ENCODE measurements at places on chromosomes 5 and 9.

- DNase-seq = no peak
Measured at GRCh38 chr9:129358621-129359154, 180.6 kb upstream of the IER5L start.

GRCh38 chr5:58075907-58076306, 384.0 kb downstream of the PLK2 start:
- DNase-seq = no peak

DNA sequence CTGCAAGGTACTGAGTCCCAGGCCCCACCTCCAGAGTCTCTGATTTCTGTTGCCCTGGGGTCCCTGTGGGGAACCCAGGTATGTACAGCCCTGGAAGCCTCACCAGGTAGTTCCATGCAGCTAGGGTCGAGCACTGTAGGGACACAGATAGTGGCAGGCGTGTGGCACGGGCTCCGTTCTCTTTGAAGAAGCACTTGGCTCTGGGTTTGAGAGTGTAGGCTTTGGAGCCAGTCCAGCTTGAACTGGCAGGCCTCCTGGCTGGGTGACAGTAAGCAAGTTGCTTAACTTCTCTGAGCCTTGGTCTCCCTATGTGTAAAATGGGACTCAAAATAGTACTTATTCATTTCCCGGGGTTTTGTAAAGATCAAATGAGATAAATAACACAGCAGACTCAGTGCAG, 5.6 kb downstream of the OLFM1 start:
- no peak for DNase-seq

DNA sequence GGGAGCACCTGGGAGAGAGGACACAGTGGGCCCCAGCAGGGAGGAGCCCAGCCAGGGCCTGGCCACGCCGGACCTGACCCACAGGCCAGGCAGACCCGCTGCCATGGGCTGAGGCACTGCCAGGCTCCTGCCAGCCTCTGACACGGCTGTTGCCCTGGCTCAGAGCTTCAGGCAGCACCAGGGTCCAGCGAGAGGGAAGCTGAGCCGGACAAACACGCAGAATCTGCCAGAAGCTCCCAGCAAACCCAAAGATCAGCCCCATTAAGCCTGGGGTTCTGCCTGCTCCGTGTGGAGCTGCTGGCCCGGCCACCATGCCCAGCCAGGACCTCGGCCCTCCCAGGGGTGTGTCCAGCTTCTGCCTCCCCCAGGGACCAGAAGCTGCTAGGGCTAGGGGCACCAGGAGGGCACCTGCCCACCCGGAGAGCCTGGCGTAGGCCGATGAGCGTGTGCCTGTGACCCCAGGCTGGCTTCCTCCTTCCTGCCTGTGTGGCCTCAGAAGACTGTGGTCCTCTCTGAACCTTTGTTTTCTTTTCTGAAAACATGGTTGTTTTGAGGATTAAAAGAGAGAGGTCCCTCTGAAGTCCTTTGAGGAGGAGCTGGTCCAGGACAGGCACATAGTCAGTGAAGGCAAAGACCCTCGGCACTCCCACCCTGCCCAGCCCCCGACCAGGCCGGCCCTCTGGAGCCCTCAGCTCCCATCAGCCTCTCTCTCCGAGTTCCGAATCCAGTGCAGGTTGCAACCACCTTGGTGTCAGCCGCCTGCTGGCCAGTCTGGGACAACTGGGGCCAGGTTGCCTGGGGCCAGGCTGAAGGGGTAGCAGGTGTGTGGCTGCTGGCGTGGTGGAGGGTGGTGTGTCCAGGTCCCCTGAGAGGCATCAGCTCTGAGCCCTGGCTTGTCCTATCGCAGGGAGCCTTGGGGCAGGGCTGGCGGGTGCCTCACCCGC, 39.6 kb downstream of the KCNT1 start:
- no peak for DNase-seq

DNA sequence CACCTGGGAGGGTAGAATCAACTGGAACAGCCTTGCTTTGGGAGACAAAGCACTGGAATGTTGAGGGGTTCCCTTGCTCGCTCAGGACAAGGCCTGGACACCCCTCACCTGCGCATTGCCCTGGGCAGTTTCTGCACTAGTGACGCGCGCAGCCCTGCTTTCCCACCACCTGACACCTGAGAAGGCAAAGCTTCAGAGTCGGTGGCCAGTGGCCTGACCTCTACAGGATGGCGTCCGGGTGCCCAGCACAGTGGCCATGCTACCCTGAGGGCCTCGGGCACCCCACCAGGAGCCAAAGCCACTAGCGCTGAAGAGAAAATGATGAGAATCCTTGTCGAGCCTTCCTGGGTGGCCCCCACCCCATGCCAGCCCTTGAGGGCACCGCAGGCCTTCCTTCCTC, 161.3 kb downstream of the OLFM1 start:
- DNase-seq = no peak

GRCh38 chr5:119270960-119271757, 84.7 kb upstream of the TNFAIP8 start:
- no peak for DNase-seq

- no peak for DNase-seq
Measured at GRCh38 chr9:88801214-88801796, 190.0 kb upstream of the S1PR3 start.

DNA sequence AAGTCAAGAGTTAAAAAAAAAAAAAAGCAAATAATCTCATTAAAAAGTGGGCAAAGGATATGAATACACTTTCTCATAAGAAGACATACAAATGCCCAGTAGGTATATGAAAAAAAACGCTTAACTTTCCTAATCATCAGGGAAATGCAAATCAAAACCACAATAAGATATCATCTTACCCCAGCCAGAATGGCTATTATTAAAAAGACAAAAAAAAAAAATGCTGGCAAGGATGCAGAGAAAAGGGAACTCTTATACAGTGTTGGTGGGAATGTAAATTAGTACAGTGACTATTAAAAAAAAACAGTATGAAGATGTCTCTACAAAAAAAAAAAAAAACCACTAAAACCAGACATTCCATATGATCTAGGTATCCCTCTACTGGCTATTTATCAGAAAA, 79.4 kb downstream of the LPAR1 start:
- no peak for DNase-seq

DNA sequence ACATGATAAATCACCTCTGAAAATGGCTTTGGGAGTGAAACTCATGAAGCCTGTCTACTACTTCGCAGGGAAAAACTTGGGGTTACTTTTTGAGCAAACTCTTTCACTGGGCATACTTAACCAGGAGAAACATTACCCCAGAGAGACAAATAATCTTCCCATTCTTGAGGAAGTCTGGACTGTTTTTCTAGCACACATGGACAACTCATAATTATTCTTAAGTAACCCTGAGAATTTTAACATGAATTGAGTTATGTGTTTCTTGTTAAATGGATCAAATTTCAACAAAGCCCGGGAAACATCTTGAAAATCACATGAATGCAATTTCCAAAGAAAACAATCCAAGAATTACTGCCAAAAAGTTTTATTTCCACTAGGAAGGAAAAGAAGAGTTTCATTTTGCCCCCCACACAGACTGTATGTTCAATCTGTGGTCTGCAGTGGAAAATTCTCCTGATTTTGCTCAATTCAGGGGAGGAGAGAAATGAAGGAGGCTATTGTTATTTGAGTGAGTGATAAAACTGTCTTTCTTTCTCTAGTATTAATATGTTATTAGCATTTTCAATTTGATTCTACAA, 564.8 kb upstream of the CLINT1 start:
- peak; percentile 24 for DNase-seq

- peak; percentile 20 for DNase-seq
Measured at GRCh38 chr5:38715696-38716095, 130.1 kb upstream of the OSMR start.

DNA sequence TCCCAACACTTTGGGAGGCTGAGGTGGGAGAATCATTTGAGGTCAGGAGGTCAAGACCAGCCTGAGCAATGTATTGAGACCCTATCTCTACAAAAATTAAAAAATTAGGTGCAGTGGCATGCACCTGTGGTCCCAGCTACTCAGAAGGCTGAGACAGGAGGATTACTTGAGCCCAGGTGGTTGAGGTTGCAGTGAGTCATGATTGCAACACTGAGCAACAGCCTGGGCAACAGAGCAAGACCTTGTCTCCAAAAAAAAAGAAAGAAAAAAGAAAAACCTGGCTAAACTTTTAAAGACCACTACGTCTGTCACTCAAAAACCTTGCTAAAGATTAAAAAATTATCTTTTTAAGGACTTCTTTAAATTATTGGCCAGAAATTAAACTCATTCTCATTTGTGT, 59.8 kb upstream of the ABCA1 start:
- DNase-seq = no peak

- no peak for DNase-seq
Measured at GRCh38 chr9:69176471-69177171, 2.5 kb downstream of the TJP2 start.

GRCh38 chr5:180718810-180719453, 20.9 kb downstream of the OR2Y1 start:
- DNase-seq = peak; percentile 39

- DNase-seq = no peak
Measured at GRCh38 chr5:35826554-35826953, 30.1 kb upstream of the IL7R start.

- no peak for DNase-seq
Measured at GRCh38 chr5:3177338-3177737, 418.3 kb upstream of the IRX1 start.

- DNase-seq = no peak
Measured at GRCh38 chr5:14367364-14367763, 214.2 kb upstream of the OTULINL start.

- no peak for DNase-seq
Measured at GRCh38 chr5:158746979-158747378, 352.7 kb downstream of the EBF1 start.

GRCh38 chr9:130149654-130150286, 22.4 kb upstream of the NCS1 start:
- DNase-seq = no peak

DNA sequence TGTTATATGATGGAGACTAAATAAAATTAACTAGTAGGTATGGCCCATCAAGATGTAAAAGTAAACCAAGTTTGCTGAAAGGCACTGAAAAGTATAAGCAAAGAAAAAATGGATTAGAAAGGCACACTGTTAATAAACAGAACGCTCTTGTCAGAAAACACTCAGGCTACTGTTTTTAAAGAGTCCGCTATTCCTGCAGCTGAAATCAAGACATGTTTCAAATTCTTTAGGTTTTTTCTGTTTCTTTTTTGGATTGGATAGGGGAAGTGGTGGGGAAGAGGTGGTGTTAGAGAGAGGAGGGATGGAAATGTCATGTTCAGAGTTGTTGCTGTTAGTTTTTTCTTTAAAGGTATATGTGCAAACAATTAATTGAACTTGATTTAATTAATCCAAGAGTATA, 17.5 kb downstream of the OSTF1 start:
- DNase-seq = no peak

- no peak for DNase-seq
Measured at GRCh38 chr5:2912741-2913140, 161.3 kb upstream of the IRX2 start.

- DNase-seq = no peak
Measured at GRCh38 chr5:61783481-61783880, 451.4 kb downstream of the ZSWIM6 start.

- DNase-seq = peak; percentile 75
Measured at GRCh38 chr5:169431386-169431785, 130.4 kb upstream of the SLIT3 start.

GRCh38 chr9:87270221-87270847, 227.3 kb upstream of the DAPK1 start:
- peak; percentile 84 for DNase-seq

DNA sequence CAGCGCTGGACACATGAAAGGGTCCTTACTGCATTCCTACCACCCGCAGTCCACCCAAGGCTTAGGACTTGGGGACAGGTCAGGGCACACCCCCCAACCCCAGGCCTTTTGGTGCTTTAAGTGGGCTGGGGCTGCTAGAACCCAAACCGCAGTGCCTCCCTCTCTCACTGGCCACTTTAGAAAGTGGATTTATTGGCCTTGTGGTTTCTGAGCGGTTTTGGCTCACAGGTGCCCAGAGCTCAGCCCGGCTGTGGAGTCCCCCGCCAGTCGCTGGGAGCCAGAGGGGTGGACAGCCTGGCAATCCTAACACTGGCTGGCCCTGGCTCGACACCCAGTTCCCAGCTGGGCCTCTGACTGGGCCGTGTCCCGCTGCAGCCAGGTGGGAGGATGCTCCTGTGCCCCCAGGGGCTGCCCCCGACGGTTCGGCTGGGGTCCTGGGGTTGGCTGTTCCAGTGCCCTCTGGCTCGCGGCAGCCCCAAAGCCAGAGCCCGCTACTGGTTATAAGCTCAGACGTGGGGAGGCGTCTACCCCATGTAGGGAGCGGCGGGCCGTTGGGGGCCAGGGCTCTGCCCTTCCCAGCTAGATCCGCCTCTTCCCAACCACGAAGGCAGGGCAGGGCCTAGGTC, 65.2 kb upstream of the RNU6ATAC start:
- no peak for DNase-seq

DNA sequence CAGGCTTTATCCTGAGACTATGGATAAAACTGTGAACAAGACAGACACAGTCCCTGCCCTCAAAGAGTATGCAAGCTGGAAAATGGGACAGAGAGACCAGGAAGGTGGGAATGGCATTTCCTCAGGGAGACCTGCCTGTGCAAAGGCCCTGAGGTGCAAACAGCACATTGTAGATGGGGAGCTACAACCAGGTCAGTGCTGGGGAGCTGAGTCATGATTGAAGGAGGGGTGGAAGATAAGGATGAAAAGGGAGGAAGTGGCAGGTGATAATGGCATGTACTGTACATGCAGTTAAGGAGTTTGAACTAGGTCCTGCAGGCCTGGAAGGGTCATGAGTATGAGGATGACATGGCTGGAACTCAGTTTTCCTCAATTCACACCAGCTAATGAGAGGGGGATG, 75.5 kb upstream of the BOD1 start:
- DNase-seq = no peak

DNA sequence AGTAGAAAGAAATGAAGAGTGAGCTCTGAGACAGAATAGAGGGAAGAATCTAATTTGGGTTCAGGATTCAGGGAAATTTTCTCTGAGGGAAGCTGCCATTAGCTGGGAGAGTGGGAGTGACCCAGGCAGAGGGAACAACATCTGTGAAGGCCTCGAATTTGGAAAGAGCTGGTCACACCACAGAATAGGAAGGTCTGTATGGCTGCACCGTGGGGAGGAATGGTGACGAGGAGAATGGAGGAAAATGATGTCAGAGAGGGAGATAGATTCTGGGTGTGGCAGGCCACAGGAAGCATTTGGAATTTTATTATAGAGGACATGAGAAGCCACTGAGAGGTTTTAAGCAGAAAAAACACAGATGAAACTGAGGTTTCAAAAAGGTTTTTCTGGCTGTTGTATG, 98.5 kb downstream of the MAMDC2 start:
- no peak for DNase-seq

GRCh38 chr5:76500633-76501393, 97.7 kb downstream of the IQGAP2 start:
- DNase-seq = no peak

DNA sequence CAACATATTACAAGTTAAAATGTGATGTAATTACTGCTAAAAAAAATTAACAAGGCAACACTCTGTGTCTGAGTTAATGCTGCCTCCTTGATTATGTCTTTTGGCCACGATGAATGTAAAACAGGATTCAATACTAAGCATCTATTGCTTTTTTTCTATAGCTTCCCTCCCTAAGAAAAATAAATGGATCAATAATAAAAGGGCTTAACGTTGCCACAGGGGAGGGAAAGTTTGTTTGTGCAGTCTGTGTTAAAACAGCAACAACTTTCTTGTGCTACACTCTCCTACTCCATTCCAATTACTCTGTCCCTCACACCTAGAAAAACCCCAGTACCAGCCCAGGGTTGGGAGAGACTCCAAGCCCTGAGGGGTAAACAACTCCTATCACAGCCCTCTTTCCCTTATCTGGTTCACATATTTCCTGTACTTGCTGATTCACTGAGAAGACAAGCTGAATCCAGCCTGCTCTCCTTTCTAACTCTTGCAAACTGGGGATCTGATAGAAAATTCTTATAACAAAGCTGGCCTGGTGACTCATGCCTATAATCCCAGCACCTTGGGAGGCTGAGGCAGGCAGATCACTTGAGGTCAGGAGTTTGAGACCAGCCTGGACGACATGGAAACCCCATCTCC, 44.8 kb downstream of the PTPN3 start:
- DNase-seq = peak; percentile 83
